ENCODE measurements at places on chromosomes 6 and 20.

DNA sequence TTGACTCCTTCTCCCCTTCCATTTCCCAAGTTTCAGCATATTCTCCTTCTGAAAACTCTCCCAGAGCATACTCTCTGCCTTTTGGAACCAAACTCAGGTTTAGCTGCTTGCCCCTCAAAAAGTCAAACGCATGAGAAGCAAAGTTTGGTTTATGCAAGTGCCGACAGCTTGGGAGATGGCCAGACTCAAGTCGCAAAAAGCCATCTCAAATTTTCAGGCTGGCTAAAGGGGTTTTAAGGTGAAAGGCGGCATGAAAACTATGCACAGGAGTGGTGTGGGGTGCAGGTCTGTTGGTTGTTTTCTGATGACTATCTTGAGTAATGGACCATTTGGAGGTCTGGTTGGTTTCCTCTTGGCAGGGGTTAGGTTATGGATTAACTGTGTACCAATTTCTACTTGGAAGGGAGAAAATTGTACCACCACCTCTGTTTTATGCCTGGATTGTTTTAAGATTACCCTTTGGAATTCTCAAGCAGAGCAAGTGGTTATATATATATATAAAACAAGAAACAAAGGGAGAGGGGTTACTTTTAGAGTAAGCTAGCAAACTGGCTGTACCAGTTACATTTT lies 52.4 kb upstream of the SCGN start:
- no peak overlapping the region for H3K27ac ChIP-seq
- H3K36me3 ChIP-seq, result no peaks in the 10 kb centered on the region
- H3K4me1 ChIP-seq, result no peaks in the 10 kb centered on the region
- H3K27me3 ChIP-seq, result no peaks in the 10 kb centered on the region
- no peak overlapping the region for H3K4me3 ChIP-seq

DNA sequence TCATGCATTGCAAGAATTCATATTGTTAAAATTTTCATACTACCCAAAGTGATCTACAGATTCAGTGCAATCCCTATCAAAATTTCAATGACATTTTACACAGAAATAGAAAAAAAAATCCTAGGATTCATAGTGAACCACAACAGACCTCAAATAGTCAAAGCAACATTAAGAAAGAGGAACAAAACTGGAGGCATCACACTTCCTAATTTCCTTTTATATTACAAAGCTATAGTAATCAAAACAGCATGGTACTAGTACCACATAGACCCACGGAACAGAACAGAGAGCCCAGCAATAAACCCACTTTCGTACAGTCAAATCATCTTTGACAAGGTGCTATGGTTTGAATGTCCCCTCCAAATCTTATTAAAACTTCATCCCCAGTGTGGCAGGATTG lies 39.7 kb downstream of the NTSR1 start:
- no peaks in the 10 kb centered on the region for H3K36me3 ChIP-seq
- H3K4me3 ChIP-seq, result no peak overlapping the region
- no peak overlapping the region for H3K27ac ChIP-seq
- peaks cover 17% of the 10 kb centered on the region for H3K27me3 ChIP-seq
- no peaks in the 10 kb centered on the region for H3K4me1 ChIP-seq

DNA sequence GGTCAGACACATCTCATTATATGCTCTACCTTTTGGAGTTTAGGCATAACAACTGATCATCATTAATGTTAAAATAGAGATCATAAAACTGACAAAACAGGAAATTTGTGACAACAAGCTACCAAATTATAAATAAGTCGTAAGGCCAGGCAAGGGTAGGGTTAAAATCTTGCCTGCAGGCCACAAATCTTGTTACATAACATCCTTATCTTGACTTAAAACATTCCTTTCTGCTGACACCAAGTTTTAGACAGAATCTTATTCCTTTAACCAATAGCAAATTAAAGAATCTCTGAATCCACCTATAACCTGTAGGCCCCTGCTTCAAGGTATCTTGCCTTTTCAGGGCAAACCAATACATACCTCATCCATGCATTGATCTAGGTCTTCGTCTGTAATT lies 32.5 kb upstream of the NKAIN2 start:
- H3K36me3 ChIP-seq, result no peaks in the 10 kb centered on the region
- no peaks in the 10 kb centered on the region for H3K27me3 ChIP-seq
- no peak overlapping the region for H3K4me3 ChIP-seq
- DNase-seq, result no peak
- H3K4me1 ChIP-seq, result no peaks in the 10 kb centered on the region
- no peak overlapping the region for H3K27ac ChIP-seq

DNA sequence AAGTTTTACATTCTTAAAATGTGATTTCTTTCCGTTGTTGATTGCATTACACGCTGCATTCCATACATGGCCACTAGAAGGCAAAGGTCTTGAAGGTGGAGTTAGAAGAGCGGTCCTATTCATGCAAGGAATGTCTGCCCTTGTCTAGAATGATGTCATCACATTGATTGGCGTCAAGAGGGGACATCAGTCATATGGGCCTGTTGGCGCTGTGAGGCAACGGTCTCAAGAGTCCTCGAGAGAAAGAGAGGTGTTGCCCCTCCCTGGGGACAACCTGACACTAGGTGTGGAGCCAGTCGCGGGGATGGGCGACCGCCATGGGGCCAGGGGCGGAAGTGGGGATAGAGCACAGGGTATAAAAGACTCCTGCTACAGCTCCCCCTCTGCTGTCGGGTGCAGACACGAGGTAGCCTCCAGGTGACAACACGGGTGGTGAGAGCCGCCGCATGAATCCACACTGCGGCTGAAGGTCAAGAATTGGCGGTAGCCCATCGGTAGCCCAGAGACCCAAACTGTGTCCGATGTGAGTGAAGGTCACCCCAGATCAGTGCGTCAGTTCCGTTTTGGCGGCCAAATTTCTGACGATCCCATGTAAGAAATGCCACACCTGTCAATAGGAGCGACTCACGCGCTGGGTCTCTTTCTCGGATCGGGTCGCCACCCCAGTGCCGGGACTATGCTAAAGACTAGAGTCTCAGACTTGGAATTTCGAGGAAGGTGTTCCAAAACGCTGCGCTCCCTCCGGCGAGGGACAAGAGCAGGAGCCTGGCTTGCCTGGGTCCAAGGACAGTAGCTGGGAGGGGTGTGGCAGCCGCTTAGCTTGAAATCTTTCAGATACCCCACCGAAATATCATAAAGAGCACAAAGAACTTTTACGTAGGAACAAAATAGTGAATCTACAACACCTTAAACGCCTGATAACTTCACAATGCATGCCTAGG lies 93.2 kb upstream of the ZNF184 start:
- no peaks in the 10 kb centered on the region for H3K36me3 ChIP-seq
- no peak overlapping the region for H3K4me3 ChIP-seq
- no peak for DNase-seq
- H3K27me3 ChIP-seq, result no peaks in the 10 kb centered on the region
- no peaks in the 10 kb centered on the region for H3K4me1 ChIP-seq

DNA sequence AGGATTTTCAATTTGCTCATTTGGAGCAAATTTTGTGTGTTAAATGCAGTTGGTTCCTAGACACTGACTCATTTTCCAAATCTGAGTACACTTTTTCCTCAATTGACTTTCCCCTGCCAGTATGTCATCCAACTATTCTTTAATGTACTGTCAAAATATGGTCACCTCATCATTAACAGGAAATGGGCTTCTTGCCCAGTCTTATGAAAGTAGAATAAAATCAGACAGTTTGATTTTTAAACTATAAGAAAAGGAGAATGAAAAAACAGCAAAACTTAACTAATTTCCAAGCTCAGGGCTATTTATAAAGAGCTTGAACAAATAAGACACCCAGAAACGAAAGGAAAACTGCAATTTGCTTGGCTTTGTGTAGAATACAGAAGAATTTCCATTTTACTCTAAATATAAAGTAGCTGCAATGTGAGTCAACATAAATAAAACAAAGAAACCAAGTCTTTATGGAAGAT lies 43.7 kb upstream of the RAB23 start:
- H3K4me3 ChIP-seq, result no peak overlapping the region
- no peak for DNase-seq

- no peaks in the 10 kb centered on the region for H3K27me3 ChIP-seq
- H3K4me1 ChIP-seq, result peaks cover 18% of the 10 kb centered on the region
These were observed 463 bp downstream of the RPS21 start for GRCh38 chr20:62387219-62387913.

GRCh38 chr6:145544041-145544440 lies 191.3 kb downstream of the EPM2A start:
- no peaks in the 10 kb centered on the region for H3K4me1 ChIP-seq
- no peak for DNase-seq
- no peak overlapping the region for H3K4me3 ChIP-seq

DNA sequence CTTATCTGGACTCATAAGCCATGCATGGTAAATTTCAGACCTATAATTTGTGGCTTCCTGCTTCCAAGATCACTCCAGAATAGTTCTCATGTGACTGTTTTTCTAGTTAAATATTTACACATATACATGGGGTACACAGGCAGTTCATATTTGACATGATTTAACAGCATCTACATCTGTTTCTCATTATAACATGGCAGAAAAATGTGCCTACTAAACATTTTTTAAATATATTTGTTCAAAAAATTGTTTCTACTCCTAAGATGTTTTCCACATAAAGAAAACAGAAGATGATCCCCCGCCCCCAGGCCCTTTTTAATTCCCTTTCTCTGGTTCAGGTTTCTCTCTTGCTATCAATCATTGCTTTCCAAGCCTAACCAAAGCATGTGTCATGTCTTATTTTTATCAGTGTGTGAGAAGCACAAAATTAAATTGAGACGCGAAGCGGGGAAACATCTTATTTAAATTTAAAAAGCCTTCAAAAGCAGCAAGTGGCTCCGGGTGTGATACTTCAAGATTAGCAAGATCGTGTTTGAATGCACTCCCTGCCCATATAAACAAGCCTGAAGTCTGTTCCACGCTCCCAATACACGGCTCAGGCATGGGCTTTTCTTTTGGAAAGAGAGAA lies 37.3 kb downstream of the IPCEF1 start:
- no peaks in the 10 kb centered on the region for H3K36me3 ChIP-seq
- H3K4me1 ChIP-seq, result no peaks in the 10 kb centered on the region
- H3K4me3 ChIP-seq, result no peak overlapping the region
- no peak overlapping the region for H3K27ac ChIP-seq
